ENCODE measurements at places on chromosomes 5 and 9.

DNA sequence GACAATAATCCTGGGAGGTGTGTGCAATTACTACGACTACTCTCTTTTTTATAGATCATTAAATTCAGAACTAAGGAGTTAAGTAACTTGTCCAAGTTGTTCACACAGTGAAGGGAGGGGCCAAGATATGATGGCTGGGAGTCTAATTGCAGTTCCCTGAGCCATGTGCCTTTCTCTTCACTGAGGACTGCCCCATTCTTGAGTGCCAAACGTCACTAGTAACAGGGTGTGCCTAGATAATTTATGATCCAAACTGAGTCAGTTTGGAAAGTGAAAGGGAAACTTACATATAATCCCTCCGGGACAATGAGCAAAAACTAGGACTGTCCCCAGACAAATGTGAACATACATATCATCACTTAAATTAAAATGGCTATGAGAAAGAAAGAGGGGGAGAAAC lies 20.2 kb downstream of the IL7R start:
- DNase-seq: peak; percentile 29

GRCh38 chr5:55218967-55219366 lies 8.1 kb downstream of the MCIDAS start:
- no peak for DNase-seq

- DNase-seq: no peak
Observed at GRCh38 chr5:177103523-177104253, 17.0 kb downstream of the FGFR4 start.

GRCh38 chr5:81708889-81709288 lies 42.0 kb downstream of the SSBP2 start:
- no peak for DNase-seq

- peak; percentile 81 for DNase-seq
Observed at GRCh38 chr9:113349445-113350094, at the start of gene BSPRY. Gene BSPRY, plus strand, starts transcription at chr9:113349541. Its CDS starts 39 bp downstream, at chr9:113349580.

- peak; percentile 80 for DNase-seq
Observed at GRCh38 chr5:1800472-1801221, 560 bp upstream of the NDUFS6 start.

- DNase-seq: peak; percentile 19
Observed at GRCh38 chr5:93571114-93571949, 9.7 kb downstream of the NR2F1-AS1 start.

- DNase-seq: no peak
Observed at GRCh38 chr5:140673187-140673976, at the start of gene DND1. Gene DND1, minus strand, starts transcription at chr5:140673576. Its CDS starts 34 bp downstream, at chr5:140673542.

DNA sequence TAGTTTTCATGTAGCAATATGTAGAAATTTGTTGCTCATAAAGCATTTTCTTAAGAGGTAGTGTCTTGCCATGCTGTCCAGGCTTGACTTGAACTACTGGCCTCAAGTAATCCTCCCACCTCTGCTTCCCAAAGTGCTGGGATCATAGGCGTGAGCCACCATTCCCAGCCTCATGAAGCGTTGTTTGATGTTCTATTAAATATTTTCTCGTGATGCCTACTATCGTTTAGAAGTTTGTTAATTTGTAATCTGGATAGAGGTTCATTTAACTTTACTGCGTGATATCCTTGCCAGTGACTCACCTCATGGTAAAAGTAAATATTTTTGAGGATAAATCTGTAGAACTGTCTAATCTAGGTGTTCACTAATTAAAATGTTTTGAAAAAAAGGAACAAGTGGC lies 82.6 kb downstream of the VCAN start:
- no peak for DNase-seq

DNA sequence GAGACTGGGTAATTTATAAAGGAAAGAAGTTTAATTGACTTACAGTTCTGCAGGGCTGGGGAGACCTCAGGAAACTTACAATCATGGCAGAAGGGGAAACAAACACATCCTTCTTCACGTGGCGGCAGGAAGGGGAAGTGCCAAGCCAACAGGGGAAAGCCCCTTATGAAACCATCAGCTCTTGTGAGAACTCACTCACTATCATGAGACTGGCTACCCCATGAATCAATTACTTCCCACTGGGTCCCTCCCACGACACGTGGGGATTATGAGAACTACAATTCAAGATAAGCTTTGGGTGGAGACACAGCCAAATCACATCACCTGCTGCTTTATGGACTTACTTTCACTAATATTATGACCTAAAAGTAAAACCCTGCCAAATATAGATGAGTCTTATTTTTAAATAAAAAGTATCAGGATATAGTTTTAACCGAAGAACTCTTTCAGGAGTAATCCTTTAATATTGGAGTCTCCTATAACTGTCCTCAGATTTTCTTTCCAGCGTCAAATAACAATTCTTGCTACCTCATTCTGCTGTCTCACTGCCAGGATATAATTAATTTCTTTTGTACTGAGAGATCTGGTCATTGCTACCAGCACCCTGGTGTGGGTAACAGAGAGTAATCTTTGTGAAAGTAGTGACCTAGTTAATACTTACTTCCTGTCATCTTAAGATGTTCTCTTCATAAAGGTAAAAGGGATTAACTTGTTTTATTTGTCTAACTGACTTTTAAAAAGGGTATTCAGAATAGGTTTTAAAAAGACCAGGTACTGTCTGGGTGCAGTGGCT lies 68.6 kb downstream of the NLN start:
- peak; percentile 84 for DNase-seq

- DNase-seq: peak; percentile 69
Observed at GRCh38 chr5:6359555-6360322, 18.6 kb downstream of the MED10 start.

DNA sequence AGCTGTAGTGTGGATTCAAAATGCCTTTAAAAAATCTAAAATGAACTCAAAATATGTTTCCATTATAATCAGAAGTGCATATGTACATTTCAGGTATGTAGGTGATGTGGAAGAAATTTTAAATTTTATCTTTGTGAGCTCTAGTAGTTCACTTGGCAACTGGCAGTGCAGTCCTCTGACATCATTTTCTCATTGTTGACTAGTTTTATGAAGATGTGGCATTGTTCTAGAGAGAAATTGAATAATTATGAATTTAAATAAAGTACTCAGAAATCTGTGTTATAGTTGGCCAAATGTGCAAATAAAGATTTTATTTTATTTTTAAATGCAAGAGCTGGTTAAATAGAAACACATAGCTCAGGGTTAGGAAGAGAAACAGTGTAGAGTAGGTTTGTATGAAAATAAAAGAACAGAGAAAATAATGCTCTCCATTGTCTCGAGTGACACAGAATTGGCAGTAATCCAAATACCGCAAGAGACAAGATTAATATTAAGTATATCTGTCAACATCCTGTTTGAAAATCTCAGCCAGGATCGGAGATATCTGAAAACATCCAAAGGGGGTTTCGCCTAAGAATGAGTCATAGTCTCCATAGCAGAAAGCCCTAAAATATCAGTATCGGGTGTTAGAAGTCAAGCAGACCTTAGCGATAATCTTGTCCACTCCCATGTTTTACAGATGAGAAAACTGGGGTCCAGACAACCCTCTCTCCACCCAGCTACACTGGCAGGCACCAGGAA lies 189.4 kb downstream of the CCDC192 start:
- peak; percentile 37 for DNase-seq

DNA sequence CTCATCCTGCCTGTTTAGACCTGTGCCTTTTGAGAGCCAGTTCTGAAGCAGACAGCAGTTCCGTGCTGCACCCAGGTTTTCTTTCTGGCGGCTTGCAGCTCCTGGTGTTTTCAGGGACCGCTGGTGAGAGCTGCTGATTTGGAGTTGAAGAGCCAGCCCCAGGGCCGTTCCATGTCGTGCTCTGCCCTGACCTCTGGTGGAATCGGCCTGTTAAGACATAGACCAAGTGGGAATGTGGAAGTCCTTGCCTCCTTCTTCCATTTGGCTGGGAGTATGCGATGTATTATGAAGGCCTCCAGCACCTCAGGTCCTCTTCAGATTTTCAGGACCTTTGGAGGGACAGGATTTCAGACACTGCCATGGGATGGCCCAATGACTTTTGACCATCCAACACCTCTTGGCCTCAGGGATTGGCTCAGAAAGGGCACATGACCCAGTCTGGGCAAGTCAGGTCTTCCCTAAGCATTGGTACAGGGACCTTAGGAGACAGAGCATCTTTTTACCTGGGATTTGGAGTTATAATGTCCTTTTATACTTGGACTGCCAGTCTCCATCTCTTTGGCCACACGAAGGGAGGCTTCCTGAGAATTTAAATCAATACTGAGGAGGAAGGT lies 136.1 kb upstream of the CLINT1 start:
- DNase-seq: peak; percentile 61

- DNase-seq: no peak
Observed at GRCh38 chr9:124479947-124480620, 27.1 kb downstream of the NR5A1 start.

DNA sequence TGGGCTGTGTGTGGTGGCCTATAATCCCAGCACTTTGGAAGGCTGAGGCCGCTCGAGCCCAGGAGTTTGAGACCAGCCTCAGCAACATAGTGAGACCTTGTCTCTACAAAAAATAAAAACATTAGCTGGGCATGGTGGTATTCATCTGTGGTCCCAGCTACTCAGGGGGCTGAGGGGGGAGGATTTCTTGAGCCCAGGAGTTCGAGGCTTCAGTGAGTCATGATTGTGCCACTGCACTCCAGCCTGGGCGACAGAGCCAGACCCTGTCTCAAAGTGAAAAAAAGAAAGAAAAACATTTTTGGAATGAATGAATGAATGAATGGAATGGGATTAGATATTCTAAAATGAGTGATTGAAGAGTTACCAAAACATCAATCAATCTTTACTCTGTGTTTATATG lies 85.8 kb downstream of the FGF1 start:
- DNase-seq: no peak

GRCh38 chr9:134909511-134910481 lies 7.9 kb downstream of the FCN1 start:
- no peak for DNase-seq

DNA sequence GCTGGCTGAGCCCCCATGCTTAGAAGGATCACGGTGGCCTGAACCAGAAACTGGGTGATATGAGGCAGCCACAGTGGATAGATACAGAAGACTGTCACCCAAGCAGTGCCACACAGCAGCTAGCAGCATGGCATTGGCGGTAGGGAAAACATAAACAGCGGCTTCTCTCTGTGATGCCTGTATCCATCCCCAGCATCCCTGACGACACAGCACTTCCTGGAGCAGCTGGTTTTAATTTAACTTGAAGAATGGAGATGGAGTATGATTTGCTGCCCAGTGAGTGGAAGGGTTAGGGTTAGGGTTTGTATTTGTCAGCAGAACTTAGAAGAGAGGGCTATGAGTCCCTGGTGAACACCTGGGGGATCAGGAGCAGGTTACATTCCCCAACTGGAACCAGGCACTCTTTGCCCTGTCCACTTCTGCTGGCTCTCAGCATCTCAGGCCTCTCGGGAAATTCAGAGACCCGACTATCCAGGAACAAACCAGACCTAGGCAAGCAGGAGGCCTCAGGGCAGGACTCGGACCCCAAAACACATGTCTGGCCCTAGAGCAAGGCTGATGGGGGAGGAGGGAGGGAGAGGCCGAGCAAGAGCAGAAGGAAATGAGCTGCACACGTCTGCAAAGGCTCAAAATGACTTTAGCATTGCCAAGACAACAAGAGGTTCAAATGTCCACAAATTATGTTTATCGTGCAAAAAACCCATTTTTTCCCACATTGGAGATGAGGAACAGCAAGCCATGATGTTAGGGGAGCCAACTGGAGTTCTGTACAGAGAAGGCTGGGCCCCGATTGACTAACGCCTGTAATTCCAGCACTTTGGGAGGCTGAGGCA lies 6.5 kb upstream of the GGTA1 start:
- peak; percentile 33 for DNase-seq

DNA sequence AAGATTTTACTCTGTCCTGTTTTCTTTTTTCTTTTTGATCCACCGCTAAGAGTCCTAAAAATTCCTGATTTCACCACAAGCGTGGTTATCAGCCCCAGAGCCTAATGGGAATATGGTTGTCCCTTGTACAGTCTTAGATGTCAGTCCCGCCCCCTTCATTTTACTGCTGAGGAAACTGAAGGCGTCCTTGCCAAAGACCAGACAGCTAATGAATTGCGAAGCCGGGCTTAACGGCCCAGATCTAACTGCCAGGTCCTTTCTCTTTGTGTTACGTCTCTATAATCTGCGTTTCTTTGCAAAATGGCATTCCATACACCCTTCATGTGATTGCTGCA lies 497 bp downstream of the NSA2 start:
- no peak for DNase-seq

- DNase-seq: peak; percentile 21
Observed at GRCh38 chr9:98584059-98584458, 124.7 kb downstream of the GABBR2 start.

GRCh38 chr9:21505425-21506179 lies 23.5 kb upstream of the IFNE start:
- DNase-seq: peak; percentile 54

GRCh38 chr5:4738298-4738697 lies 401.8 kb upstream of the ADAMTS16 start:
- DNase-seq: no peak

DNA sequence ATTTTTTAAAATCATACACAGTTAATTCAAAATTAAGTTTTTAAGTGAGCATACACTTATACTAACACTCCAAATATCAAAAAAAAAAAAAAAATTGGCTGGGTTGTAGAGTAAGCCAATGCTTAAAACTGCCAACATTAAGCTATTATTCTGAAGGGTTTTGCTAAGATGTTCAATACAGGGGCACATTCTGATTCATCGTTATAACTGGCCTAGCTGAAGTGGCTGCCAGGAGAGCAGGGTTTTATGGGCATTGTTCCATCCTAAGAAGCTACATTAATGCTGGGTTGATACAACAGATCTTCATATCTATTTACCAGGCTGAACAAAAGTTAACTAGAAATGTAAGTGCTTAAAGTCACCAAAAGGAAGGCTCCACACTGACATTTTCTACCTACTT lies 13.4 kb downstream of the ELAVL2 start:
- DNase-seq: no peak

- DNase-seq: no peak
Observed at GRCh38 chr5:111973961-111974360, 217.0 kb upstream of the NREP start.

DNA sequence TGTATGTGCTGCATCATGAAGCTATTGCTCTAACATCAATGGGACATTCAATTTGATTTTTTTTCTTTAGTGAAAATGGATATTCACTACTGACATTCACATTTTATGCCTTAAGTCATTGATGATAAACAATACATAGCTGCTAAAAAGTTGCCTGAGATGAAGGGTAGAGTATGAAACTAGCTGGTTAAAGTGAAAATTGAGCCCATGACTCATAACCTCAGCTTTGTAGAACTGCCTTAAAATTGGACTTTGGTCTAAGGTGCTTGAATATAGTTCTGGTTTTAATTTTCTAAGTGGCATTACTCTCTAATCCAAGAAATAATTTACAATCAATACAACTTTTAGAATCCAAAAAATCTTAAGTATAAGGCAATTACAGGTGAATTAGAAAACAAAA lies 740.4 kb upstream of the RIOK2 start:
- no peak for DNase-seq

All from common myeloid progenitor, CD34-positive (primary cell).